T-helper 22 cell (primary cell): ENCODE measurements at places on chromosomes 4 and X.

DNA sequence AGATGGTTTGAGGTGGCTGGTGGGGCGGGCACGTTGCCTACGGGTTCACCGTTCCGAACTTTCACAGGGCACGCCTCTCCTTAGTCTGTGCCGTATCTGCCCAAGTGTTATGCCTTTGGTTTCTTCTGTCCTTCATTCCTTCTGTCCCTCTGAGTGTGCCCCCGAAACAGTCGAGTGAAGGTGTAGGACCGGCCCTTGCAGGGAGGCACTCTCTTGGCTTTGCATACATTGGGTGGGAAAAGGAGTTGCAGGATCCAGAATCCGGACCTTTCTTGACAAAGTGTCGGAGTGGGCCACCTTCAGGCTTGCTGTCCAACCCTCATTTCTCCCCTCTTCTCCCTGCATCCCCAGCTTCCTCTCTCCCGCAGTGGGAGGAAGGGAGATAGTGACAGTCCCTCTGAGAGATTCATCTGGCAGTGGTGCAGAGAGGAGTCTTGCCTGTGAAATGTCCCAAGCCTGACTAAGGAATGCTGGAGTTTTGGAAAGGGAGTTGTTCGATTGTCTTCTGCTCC is 569 bp downstream of the ARFIP1 start:
- DNase-seq = no peak

DNA sequence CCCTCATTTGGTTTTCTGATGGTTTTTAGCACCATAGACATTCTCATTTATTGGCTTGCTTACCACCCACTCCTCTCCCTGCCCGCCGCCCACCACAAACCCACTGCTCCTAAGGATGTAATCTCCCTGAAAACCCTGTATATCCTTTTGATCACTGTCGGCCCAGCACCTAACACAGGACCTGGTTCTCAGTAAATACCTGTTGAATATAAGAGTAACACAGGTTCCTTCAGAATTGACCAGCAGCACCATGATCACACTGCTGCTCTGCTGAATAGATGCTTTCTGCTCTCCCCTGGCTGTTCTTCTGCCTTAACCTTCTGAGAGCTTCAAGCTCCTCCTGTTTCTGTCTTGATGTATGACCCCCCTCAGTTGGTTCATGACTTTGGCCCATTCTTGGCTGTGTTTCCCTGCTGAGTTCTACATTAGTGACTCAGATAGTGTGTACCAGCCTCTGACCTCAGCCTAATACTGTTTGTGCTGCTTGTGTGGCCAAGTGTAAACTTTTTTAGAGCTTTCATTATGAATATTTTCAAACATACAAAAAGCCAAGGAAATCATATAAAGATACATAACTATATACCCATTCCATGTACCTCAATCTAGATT is 265.3 kb downstream of the FRMPD4 start:
- DNase-seq = no peak

GRCh38 chr4:114334884-114335330 is 263.7 kb upstream of the UGT8 start:
- no peak for DNase-seq

GRCh38 chr4:1084796-1085403 is 28.5 kb downstream of the RNF212 start:
- no peak for DNase-seq

DNA sequence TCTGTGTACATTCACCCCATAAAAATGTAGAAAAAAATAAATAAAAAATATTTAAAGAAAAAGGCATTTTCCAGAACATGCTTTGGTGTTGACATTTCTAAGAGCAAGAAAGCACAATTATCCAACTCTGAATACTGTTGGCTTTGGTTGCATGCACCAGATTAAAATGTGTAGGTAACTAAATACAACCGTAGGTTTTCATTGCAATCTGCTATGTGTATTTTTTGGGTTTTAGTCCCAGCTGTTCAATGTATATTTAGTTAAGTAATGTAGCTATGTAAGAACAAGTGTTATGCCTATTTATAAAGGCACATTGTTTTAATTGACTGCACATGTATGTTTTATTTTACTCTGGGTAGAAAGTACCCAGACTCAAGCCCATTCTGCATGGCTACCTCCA is 108.1 kb upstream of the PAQR3 start:
- DNase-seq = no peak

DNA sequence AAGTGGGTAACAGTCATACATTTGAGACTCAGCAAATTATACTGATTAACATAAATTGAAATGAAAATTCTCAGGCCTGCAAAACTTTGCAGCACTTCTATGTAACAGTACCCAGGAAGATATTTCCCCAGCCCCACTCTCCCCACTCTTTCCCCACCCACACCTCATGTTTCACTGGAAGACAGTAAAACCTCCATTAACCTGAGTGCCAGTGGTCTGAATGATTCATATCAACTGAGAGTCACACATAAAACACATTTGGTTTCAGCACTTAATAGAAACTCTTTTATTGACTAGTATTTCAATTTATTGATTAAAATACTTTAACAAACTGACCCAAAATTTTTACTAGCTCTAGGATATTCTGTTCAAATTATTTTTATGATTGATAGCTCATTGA is 6.9 kb downstream of the CXCL6 start:
- no peak for DNase-seq

GRCh38 chr4:113783289-113783688 is 21.8 kb upstream of the CAMK2D start:
- no peak for DNase-seq

- DNase-seq = no peak
These were observed 20.2 kb downstream of the PIGG start for GRCh38 chr4:519203-519651.

DNA sequence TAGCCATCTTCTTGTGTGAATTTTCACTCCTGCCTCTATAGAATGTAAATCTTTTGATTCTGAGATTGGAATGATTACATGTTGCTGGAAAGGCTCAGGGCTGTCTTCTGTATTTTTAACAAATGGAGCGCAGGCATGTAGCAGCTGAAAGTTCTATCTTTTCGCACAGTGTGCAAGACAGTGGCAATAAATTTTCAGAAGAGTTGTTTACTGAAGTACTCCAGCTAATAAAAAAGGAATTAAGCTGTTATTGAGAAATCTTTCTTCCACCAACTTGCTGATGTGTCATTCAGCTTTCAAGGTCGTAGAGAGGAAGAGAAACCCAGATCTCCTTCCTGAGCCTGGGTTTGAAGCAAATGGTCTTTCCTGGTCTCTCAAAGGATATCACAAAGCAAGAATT is 122.0 kb upstream of the PUDP start:
- DNase-seq = no peak

DNA sequence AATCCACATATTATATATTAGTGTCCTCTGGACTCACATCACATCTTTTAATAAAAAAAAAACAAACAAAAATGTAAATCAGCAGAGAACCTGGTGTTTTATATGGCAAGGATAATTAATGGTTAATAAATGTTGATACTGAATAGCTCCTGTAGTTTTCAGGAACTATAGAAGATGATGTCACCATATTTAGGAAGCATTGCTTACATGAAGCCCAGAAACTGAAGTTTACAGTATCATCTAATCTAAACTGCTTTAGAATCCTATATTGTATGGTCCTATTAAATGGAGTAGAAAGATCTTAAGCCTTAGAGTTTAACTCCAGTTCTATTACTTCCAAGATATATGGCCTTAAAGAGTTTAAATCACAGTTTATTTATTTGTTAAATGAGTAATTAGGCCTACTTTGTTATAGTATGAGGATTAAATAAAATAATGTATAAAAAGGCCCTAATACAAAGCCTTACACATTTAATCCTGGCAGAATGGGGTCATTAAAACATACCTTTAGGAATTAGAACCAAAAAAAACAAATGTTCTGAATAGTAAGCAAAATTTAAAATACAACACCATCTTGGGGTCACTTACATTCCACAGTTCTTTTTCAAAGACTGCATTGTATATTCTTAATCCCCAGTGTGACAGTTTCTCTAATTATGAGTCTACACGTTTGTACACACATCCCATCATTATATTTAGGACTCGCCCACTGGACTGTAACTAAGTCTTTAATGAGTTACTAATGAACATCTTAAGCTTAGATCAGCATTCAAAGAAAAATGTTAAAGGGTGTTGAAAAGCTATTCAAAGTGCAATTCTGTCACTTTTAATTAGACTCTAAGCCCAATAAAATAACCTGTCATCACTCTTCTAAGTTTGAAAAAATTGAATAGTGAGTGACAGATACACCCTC is 305.9 kb downstream of the ADGRL3 start:
- DNase-seq = no peak

DNA sequence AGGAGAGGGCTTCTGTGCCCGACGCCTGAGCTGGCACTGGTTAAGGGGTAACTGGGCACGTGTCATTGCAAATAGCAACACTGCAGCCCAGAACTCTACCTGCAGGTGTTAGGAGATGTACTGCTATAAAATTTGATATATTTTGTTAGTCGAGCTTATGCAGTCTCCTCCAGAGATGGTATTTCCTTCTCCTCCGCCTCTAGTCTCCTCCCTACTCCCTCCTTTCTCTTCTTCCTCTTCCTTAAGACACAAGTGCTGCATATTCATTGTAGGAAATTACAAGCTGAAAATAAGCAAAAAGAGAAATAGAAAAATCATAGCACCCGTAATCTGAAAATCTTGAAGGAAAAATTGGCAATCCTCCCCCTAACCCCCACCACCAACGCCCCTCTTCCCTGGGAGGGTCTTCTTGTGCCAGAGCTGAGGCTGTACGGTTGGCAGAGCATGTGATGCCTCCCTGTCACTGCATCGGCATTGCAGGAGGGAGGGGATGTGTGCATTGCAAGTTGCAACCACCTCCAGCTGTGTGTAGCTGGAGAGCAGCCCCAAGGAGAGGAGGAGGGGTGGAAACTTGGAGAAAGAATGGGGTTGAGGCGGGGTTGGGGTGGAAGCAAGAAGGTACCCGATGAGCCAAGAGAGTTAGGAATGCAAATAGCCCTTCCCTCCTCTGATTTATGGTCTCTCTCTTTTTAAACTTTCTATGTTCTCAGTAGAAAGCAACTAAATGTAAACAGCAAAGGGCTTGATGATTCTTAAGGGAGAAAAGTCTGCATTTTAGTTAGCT is 48.3 kb upstream of the MND1 start:
- DNase-seq = no peak

DNA sequence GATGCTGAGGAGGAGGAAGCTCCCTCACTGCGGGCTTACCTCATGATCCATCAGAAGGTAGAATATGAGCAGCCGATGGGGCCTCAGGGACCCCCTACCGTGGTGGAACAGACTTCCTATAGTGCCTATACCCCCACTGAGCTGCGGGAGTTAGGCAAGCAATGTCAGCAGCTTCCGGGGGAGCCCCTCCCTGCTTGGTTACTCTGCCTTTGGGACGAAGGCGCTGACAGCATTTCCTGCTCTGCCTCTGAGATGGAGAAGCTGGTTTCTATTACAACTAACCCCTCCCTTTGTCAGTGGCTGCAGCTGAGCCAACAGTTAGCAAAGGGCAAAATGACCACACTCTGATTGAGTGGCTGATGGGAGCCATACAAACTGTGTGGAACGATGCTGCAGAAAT is 430.7 kb downstream of the IDS start:
- no peak for DNase-seq

- no peak for DNase-seq
These were observed 52.4 kb downstream of the DDX3X start for GRCh38 chrX:41386222-41386990.

DNA sequence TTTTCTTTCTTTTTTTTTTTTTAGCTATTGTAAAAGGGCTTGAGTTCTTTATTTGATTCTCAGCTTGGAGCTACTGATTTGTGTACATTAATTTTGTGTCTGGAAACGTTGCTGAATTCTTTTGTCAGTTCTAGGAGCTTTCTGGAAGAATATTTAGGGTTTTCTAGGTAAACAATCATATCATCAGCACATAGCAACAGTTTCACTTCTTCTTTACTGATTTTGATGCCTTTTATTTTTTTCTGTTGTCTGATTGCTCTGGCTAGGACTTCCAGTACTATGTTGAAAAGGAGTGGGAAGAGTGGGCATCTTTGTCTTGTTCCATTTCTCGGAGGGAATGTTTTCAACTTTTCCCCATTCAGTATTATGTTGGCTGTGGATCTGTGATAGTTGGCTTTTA is 292.2 kb downstream of the GABRG1 start:
- DNase-seq = no peak

DNA sequence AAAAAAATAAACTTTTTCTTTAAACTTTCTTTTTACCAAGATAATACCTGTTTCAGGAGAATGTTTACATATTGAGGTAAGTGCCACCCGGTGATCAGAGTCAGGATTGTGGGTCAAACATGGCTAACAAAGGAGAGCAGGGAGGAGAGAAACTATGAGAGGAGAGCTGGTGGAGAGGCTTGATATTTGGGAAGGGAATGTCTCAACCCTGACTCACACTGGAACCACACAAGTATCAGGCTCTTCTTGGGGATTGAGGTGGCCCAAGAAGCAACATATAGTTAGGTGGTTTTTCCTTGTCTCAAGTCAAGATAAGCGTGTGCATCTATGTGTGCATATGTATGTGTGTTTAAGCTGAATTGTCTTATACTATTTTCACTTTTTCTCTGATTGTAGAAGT is 6.7 kb downstream of the TCEAL1 start:
- DNase-seq = no peak

GRCh38 chrX:14056206-14056605 is 26.5 kb upstream of the GEMIN8 start:
- no peak for DNase-seq

DNA sequence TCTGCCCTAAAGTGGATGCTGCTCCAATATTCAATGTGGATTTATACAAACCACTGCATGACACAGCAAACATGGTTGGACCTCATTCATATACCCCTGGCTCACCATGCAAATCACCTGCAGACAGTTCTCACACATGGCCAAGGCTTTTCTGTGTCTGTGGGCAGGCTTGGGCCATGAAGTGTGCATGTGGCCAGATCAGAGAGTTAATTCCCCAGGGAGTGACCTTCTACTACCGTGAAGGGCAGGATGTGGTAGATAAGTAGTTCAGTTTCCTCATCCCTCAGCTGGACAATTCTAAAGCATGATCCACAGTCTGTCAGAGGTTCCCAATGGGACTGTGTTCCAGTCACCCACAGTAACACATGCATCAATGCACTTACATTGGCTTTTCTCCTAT is 24.6 kb upstream of the BCLAF3 start:
- no peak for DNase-seq

- DNase-seq = no peak
These were observed 3.6 kb downstream of the TLR3 start for GRCh38 chr4:186072516-186072915.

GRCh38 chr4:102222838-102223409 is 122.4 kb downstream of the SLC39A8 start:
- no peak for DNase-seq

DNA sequence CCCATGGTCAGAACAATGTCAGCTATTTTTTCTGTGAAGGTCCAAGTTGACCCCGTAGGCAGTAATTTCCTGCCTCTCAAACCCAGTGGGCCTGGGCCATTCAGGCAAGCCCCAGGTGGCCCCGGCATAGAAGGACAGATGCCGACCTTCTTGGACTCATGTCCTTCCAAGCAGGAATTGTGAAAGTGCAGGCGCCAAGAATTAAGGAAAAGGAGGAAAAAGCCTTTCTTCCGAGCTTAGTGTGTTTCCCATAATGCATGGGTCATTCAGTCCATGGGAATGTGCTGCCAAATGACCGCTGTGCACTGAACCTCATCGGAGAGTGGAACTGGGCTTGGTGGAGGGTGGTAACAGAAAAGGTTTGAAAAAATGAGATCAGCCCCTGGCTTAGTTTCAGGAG is 196.5 kb upstream of the HS3ST1 start:
- DNase-seq = no peak

- DNase-seq = no peak
These were observed 60.9 kb upstream of the IL13RA1 start for GRCh38 chrX:118666521-118666920.

GRCh38 chr4:185257086-185257485 is 47.7 kb downstream of the SNX25 start:
- DNase-seq = no peak

GRCh38 chr4:87425711-87426110 is 3.3 kb downstream of the NUDT9 start:
- DNase-seq = no peak
